ENCODE measurements at places on chromosomes 2 and 18.
A peak's percentile ranks its signal among the peaks of the same experiment; 100 is the strongest.

- DNase-seq = no peak
Observed at GRCh38 chr2:84201158-84201557, 257.9 kb downstream of the SUCLG1 start.

GRCh38 chr18:21109936-21110712 is 1.5 kb downstream of the ROCK1 start:
- no peak for DNase-seq

GRCh38 chr18:58549814-58550339 is 79.0 kb downstream of the ALPK2 start:
- peak; percentile 100 for DNase-seq

GRCh38 chr2:225636558-225636957 is 237.0 kb downstream of the NYAP2 start:
- no peak for DNase-seq

Measured in LNCaP clone FGC (cell line).